GDM1 (cell line): ENCODE measurements at places on chromosomes 16 and 17.

GRCh38 chr16:85329059-85329812 lies 217.0 kb upstream of the CIBAR2 start:
- DNase-seq, result no peak

DNA sequence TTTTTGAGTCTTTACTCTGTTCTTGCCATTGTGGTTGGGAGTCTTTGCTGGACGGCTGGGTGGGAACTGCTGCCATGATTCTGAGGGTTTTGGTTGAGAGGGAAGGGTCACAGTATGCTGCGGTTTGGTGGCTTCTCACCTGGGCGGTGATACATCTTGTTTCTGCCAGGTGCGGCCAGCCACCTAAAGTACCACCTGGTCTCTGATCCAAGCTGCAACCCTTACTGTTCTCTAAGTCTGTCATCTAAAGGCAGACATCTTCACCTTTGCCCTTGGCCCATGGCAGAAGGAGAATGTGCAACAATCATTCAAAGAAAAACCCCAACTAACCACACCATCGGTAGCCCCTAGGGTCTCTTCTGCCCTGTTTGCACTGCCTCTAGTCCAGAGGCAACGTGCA lies 19.6 kb upstream of the MPO start:
- no peak for DNase-seq

DNA sequence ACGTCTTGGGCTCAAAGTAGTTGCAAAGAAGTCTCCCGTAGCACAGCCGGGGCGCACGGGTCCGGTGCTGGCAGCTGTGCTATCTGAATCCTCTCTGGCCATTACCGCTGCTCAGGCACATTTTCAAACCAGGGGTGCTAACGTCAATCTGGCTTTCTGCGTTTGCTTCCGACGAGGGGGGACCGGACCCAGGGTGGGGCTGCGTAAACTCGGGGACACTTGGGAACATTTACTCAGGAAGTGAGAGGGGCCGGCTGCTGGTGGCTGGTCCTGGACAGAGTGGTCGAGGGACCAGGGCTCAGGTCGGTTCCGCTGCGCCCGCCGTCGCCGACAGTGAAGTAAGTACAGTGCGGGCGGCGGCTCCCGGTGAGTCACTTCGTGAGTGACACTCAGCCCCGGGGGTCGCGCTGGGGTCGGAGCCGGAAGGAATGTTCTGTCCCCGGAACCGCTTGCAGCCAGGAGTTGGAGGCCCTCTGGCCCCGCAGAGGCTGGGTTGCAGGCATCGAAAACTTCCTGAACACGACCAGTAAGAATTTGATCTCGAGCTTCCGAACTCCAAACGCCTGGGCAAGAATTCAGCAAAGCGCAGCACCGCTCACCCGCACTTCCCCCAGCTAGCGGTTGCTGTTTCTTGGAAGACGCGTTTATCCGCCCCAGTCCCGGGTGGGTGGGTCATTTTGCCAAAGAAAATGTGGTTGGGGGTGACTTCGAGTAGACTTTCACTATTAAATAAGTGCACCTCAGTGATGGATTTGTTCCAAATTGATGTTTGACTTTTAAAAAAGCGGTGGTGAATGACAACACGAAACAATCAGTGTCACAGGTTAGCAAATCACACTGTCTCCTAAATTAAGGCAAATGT lies 1.4 kb upstream of the HS3ST3B1 start:
- no peak for DNase-seq

DNA sequence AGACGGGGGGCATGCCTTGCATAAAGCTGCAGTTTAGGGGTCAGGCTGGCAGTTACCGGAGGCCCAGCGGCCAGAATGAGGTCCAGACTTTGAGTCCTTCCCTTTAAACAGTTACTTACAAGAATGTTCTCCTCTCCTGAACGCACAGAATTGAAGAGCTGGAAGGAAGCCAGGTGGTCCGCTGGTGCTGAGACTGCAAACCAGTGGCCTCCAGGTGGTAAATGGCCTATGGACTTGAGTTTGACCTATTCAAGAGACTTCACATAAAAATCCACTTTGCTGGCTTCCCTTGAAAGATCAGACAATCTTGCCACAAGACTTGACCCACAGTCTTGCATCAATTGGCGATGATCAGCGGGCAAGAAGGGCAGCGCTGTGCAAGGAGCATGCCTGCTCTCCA lies 14.7 kb upstream of the SEZ6 start:
- no peak for DNase-seq

DNA sequence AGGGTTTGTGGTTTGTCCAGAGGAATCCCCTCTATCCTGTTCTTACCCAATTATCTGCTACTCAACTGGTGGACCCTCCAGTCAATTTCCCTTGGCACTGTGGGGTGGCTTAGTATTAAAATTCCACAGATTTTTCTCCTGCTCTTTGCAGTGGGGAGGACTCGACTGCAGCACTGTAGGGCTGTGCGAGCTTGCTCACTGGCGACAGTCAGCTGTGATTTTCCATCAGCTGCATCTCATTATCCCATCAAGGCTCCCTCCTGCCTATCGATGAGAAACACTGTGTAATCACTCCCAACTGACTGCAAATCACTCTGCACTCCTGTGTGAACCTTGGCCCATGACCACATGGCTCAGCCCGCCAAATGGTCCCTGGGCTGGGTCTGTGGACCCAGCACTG lies 90.5 kb upstream of the MAF start:
- DNase-seq, result no peak

DNA sequence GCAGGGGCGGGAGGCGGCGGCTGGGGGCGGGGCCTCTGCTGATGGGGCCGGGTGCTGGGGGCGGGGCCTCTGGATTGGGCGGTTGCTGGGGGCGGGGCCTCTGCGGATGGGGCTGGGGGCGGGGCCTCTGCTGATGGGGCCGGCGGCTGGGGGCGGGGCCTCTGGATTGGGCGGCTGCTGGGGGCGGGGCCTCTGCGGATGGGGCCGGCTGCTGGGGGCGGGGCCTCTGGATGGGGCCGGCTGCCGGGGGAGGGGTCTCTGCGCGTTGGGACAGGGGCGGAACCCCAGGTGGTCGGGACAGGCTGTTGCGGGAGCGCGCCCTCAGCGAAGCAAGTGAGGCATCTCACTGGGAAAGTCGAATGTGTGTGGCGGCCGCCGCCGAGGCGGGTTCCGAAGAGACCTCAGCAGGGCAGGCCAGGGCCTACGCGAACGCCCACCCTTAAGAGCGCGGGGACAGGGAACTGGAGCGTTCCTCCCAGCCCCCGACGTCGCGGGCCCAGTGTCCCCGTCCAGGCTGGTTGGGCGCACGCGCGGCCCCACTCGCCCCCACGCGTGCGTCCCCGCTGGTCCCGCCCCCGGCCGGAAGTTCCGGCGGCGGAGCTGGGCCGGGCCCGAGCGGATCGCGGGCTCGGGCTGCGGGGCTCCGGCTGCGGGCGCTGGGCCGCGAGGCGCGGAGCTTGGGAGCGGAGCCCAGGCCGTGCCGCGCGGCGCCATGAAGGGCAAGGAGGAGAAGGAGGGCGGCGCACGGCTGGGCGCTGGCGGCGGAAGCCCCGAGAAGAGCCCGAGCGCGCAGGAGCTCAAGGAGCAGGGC lies at the start of gene STUB1:
Gene STUB1 (plus strand): TSS at position 597 of the 811 bp plus-strand sequence. CDS start 116 bp downstream, at position 713.
- DNase-seq, result peak; percentile 80

DNA sequence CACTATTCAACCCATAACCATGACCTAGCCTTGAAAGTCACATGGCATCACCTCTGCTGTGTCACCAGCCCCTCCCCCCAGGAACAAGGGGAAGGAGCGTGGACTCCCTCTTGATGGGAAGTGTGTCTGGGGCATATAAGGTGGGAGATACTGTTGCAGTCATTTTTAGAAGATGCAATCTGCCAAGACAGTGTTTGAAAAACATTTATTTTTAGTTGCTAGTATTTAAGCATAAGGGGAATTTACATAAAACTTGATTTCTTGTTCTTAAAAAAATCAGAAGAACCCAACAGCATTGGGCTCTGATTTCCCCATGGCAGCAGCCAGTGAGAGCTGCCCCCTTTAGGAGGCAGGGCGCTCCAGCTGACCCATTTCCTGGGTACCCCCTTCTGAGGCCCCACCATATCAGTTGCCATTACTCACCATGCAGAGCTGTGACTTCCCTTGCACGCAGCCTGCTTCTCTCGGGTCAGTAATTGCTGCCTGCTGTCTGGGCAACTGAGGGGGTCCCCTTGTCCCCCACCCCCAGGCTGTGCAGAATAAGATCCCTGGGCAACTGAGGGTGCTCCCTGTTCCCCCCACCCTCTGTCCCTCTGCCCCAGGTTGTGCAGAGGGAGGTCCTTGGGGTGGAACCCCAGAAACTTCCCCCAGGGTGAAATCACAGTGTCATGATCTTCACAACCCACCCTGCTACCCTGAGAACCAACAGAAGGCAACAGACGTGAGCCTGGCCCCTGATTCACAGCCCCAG lies 11.8 kb upstream of the CDC42EP4 start:
- DNase-seq, result no peak

GRCh38 chr16:80027007-80027965 lies 426.7 kb upstream of the MAF start:
- peak; percentile 1 for DNase-seq

DNA sequence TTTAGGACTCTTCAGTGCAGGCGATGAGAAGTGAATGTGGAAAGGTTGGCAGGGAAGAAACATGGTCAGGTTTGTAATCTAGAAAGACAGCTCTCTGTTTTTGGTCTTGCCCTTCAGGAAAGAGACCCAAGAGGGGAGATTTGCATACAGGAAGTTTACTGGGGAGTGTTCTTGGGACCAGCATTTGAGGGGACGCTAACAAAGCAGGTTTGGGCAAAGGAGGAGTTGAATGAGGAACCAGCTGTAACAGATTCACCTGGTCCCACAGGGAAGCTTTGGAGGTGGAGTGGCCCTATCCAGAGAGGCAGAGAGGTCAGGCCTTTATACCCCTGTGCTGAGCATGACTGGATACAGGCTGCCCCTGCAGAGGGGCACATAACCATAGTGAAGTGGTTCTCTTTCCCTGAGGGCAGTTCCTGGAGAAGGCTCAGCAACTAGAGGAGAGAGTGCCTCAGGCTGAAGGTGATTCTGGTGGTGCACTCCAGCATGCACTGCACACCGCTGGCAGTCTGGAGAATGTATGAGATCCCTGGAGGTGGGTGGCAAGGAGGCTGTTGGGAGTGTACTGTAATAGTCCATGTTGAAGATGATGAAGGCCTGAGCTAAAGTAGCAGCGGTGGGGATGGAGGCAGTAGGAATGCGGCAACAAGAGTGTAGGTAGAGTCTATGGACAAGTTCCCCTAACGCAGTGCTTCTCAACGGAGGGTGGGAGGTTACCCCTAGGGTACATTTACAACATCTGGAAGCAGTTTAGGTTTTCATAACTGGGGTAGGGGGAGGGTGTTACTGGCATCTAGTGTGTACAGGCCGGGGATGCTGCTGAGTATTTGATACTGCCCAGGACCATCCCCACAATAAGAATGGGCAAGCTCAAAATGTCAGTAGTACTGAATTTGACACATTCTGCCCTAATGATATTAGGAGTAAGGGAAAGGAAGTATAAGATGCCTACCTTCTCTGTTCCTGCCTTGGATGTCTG lies 37.2 kb downstream of the MAP2K6 start:
- no peak for DNase-seq

- no peak for DNase-seq
These were observed 260.2 kb upstream of the DYNLRB2 start for GRCh38 chr16:80280557-80280956.

- DNase-seq, result no peak
These were observed at the start of gene OTOP2 for GRCh38 chr17:74924250-74924948. Gene OTOP2 (plus strand): TSS chr17:74924273. CDS start chr17:74924633, 360 bp downstream.

- DNase-seq, result no peak
These were observed 61.8 kb downstream of the EMP2 start for GRCh38 chr16:10518479-10519041.

DNA sequence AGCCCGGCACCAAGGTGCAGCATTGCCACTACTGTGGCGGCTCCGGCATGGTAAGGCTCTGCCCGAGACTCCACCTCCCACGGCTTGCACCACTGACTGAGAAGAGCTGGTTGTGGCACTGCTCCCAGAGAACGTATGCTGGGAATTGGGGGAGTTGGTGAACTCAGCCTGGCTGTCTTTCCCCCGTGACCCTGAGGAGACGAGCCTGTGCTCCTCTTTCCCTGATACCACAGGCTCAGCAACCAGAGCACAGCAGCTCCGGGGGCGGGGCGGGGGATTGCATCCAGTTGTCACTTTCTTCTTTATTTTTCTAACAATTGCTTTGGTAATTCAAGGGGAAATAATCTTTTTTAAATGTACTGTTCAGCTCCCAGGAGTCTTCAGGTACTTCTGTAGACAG lies 16.7 kb downstream of the DNAJA3 start:
- DNase-seq, result no peak

GRCh38 chr16:50208460-50208931 lies 55.4 kb downstream of the TENT4B start:
- DNase-seq, result no peak

GRCh38 chr16:88295671-88296436 lies 86.9 kb upstream of the ZNF469 start:
- DNase-seq, result no peak

DNA sequence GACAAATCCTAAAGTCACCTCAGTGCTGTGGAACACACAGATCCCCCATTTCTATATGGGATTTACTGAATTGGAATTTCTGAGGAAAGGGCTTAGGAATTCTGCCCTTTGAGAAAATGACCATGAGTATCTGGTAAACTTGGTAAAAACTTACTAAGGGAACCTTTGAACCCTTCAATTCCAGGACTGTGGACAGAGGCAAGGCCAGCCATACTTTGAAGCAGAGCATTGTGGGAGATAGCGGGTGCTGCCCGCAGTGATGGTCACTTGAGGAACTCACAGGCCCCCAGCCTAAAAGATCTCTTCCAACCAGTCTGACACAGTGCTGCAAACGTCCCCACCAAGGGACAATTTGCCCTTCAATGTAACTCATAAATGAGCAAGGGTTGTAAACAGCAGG lies 61.4 kb downstream of the IRX6 start:
- no peak for DNase-seq

DNA sequence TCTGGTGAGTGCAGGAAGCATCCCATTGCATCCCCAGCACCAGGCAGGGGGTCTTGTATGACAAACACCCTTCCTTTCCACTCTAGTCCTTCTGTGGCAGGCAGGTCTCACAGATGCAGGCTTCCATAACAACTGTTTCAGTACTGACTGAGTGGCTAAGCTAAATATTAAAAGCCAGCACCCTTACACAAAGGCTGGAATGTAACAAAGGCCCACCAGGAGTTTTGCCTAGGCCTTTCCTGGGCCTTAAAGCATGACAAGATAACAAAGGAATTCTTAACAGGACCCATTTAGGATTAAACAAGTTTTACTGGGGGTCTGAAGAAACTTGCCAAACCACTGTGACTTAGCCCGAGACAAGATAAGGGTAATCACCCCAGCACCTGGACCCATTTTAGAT lies 228.9 kb upstream of the RPL38 start:
- no peak for DNase-seq

DNA sequence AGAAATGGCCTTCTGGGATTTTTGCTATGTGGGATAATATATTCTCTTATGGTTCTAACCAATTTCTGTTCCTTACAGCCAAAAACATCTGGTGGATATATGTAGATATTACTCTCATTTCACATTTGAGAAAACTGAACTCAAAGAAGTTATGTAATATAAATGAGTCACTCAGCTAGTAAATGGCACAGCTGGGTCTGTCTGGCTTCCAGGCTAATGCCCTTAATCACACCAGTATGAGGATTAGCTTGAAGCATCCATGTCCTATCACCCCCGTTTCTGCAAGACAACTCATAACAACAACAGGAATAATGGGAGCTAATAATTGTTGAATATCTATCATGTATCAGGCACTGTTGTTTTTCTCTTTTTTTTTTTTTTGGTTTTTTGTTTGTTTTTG lies 34.4 kb upstream of the USP7 start:
- DNase-seq, result no peak

- no peak for DNase-seq
These were observed 5.5 kb upstream of the ASGR1 start for GRCh38 chr17:7184647-7185046.

- no peak for DNase-seq
These were observed 37.2 kb downstream of the GRIN2C start for GRCh38 chr17:74822335-74822938.

- no peak for DNase-seq
These were observed 96.4 kb downstream of the MSI2 start for GRCh38 chr17:57352665-57353175.
